Tibial nerve (tissue), 4 donors: ENCODE measurements at places on chromosomes 1 and 21. TPM values are rescaled to one million over a fixed set of nuclear protein-coding genes. Genes with fewer than 3 reads are reported as not detected.

DNA sequence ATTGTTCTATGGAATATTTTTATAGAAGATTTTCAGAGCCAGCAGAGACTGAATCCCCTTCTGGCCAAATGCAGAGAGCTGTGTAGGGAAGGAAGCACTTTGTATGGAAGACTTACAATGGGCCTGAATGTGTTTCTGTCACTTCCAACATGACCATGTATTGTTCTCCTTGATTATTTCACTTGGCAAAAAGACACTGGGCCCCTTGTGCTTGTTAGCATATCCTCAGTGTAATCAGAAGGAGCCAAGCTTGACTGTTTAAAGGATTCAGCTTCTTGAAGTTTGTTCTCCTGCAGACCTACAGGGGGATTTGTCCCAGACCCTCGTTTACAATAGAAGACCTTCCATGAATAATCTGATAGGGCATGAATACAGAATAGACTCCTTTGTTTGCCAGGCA, 48.1 kb upstream of the UBE2U start:
- peaks cover 6% of the 10 kb centered on the region for H3K4me1 ChIP-seq
- no peak for DNase-seq
- no peak overlapping the region for H3K4me3 ChIP-seq
- no peak overlapping the region for H3K27ac ChIP-seq

- no peaks in the 10 kb centered on the region for H3K4me1 ChIP-seq
- H3K27ac ChIP-seq: no peak overlapping the region
- no peaks in the 10 kb centered on the region for H3K27me3 ChIP-seq
- no peak overlapping the region for H3K4me3 ChIP-seq
Measured at GRCh38 chr1:237031480-237031879, 10.5 kb upstream of the RYR2 start.

- no peaks in the 10 kb centered on the region for H3K36me3 ChIP-seq
- no peak overlapping the region for H3K4me3 ChIP-seq
- H3K27me3 ChIP-seq: no peaks in the 10 kb centered on the region
- no peaks in the 10 kb centered on the region for H3K4me1 ChIP-seq
- no peak for DNase-seq
Measured at GRCh38 chr1:209808059-209808581, 2.2 kb upstream of the IRF6 start.

DNA sequence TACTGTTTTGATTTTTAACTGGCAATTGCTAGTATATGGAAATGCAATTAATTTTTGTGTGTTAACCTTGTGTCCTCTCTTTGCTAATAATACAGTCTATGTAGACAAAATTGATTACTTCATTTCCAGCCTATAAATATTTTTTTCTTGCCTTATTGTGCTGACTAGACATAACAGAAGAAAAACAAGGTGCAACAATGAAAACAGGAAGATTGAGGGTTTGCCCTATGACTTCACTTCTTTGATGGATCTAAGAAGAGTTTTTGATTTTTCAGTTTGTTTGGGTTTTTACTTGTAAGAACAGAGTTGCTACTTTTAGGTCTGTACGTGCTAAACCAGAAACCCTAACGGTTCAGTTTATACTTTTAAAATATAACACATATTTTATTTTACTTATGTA, 8.5 kb upstream of the CNIH4 start:
- no peak for DNase-seq
- no peak overlapping the region for H3K27ac ChIP-seq
- H3K4me1 ChIP-seq: no peaks in the 10 kb centered on the region
- no peaks in the 10 kb centered on the region for H3K27me3 ChIP-seq
- H3K4me3 ChIP-seq: no peak overlapping the region

Gene AUNIP
- total RNA-seq: not detected
